ENCODE measurements at places on chromosomes 2 and 18.
A peak's percentile ranks its signal among the peaks of the same experiment; 100 is the strongest.

- peak; percentile 37 for DNase-seq
Measured at GRCh38 chr2:190791347-190791975, 89.2 kb upstream of the GLS start.

DNA sequence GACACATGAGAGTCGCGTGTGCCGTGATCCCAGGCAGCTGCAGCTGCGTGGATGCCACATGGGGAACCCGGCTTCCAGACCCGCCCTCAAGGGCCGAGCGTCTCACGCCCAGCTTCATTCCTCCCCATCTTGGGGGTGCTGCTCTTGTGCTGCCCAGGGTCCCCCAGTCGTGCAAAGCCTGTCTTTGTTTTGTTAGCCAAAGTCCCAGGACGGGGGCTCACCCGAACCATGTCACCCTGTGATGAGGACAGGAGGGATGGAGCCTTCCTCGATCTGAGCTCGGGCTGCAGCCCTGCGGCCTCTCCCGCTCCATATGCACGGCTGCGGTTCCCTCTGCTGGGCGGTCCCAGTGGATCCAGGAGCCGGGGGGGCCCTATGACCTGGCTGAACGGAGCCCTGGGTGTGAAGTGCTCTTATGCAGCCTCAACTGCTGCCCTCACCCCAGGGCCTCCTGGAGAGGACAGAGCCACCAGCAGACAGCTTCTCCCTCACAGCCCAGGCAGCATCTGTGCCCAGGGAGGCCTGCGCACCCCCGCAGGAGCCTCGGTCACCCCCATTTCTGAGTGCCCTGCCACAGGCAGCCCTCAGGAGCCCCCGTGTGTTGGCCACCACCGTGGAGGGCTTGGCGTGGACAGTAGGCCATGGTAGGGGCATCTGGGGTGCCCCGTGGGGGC lies 99.0 kb upstream of the CTDP1 start:
- no peak for DNase-seq

DNA sequence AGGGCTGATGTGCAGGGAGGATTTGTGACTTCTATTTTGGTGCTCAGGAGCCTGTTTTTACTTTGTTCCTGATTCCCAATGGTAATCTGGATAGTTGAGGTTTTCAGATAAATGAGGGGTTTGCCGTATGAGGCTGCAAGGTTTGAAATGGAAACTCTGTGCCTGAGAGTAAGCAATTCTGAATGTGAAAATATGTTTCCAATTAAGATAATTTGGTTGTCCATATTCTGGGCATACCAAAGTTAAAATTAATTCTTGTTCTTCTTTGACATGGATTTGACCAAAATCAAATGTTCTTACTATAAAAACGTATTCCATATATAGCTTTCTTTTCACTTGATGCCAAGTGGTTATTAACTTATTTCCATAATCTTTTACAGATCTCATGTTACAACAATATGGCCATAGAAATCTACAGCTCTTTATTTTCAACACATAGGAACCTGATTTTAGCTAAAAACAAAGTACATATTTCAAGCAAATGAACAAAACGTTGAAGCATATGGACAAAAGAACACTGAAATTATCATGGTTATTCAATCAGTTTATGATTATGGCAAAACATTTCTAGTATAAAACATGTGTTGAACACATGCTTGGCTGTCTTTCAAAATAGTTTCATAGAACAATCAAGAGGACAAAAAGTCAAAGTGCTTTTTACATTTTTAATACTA lies 63.4 kb upstream of the ARHGAP28 start:
- no peak for DNase-seq

- DNase-seq: no peak
Measured at GRCh38 chr2:118806797-118807667, 40.4 kb downstream of the EN1 start.

DNA sequence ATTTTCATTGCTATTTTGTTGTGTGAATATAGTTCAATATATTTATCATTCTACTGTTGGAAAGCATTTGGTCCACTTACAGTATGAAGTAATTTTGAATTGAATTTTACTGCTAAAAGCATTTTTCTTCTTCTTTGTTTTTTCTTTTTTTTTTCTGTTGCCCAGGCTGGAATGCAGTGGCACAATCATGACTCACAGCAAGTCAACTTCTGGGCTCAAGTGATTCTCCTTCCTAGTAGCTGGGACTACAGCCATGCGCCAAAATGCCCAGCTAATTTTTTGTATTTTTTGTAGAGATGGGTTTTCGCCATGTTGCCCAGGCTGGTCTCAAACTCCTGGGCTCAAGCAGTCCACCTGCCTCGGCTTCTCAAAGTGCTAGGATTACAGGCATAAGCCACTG lies 2.4 kb upstream of the ETAA1 start:
- peak; percentile 37 for DNase-seq
